ENCODE measurements at places on chromosomes 11 and 22.

GRCh38 chr11:133047036-133047770 is 485.1 kb downstream of the OPCML start:
- DNase-seq = no peak

DNA sequence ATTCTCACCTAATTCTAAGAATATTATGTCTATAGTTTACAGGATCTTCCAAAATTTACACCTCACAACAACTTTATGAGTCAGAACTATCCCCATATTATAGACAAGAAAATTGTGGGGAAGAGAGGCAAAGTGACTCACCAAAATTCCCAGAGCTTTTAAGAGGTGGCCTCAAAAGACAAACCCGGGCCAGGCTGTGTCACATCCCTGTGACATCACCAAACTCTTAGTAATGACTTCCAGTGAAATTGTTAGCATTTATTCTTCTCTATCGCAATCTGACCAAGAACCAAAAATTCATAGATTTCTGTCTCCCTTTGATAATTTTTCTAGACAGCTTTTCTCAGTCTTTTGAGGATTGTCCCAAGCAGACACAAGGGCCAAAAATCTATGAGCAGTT is 134.3 kb downstream of the SNX19 start:
- no peak for DNase-seq

- DNase-seq = no peak
Observed at GRCh38 chr11:127055236-127055635, 54.7 kb upstream of the KIRREL3 start.

- no peak for DNase-seq
Observed at GRCh38 chr11:119288219-119288618, 28.7 kb downstream of the MCAM start.

DNA sequence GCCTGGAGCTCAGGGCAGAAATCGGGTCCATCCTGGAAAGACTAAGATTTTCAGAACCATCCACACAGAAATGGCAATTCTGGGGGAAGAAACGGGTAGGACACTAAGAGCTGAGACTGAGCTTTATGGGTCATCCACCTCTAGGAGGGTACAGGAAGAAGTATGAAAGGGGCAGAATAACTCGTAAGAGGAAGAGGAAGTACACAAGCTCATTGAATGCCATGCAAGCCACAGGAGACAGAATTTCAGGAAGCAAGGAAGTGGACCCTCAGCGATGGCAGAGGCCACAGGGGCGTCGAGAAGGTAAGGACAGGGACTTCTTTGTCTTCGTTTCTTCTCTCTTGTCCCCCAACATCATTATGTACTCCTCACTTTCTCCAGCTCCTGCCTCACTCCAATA is 169.6 kb downstream of the MAML2 start:
- no peak for DNase-seq

DNA sequence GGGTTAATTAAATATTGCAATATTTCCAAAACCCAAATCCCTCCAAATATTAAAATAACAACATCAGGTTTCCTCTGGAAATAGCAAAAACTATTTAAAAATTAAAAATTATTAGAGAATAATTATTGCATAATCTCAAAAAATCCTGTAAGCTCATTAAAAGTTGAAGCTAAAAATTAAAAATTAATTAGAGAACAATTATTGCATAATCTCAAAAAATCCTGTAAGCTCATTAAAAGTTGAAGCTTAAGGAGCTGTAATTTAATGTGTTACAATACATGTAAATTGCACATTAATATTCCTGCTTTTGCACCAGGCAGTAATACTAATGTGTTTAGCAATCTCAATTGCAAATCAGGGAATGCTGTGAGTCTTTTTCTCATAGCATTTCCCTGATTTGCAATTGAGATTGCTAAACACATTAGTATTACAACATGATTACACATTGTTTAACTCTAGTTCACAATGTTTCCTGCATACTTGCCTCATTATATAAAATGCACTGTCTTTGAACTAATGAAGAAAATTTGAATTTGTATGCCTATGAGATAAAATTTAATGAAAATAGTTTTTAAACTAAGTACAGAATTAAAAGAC is 247.7 kb downstream of the GUCY1A2 start:
- no peak for DNase-seq

DNA sequence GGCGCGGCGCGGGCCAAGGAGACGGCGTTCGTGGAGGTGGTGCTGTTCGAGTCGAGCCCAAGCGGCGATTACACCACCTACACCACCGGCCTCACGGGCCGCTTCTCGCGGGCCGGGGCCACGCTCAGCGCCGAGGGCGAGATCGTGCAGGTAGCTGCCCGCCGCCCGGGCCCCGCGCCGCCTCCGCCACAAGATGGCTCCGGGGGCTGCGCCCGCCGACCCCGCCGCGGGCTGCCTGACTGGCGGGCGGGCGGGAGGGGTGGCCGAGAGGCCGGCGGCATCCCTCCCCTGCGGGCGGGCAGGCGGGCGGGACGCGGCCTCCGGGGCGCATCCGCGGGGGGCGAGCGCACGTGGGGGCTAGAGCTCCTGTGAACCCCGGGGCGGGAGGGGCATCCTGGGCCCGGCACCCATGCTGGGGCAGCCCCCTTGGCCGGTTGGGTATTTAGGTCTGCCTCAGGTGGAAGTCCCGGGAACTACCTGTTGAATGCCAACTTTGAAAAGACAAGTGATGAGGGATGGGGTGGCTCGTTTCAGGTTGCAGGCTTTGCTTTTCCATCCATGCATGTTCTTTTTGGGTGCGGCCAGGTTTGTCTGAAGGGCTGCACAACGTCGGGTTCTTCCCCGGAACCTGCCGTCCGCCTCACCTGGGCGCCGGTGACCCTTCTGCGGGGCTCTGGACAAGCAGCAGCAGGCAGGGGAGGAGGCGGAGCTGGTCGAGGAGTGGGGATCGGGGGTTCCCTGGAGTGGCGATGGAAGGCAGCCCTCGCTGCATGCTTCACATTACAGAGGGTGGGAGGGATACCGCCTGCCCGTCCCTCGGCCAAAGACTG is 760 bp downstream of the ZNRF3 start:
- no peak for DNase-seq

GRCh38 chr11:26037716-26038115 is 294.2 kb upstream of the ANO3 start:
- DNase-seq = no peak

- no peak for DNase-seq
Observed at GRCh38 chr22:38510416-38510970, 4.4 kb upstream of the DDX17 start.

GRCh38 chr22:49295465-49295743 is 532.3 kb downstream of the BRD1 start:
- no peak for DNase-seq

GRCh38 chr11:47715082-47715669 is at the start of gene AGBL2:
AGBL2 (minus strand) TSS chr11:47715369; CDS start chr11:47714650, 719 bp downstream.
- peak; percentile 60 for DNase-seq

DNA sequence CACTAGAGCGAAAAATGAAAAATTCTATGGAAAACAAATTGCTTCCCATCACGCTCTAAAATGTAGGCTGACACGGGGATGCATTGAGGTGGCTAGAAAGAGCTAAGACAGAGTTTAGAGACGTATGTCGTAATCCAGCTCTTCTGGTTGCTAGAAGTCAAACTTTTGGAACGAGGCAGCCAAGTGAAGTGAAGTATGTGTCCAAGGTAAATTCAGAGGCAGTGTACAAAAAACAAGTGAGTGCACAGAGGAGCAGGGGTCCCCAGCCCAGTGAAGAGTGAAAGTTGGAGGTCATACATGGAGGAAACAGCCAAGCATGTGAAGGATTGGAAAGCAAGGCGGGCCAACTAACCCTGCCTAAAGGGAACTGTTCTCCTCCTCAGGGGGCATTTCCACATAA is 528.5 kb downstream of the NTM start:
- no peak for DNase-seq

- DNase-seq = no peak
Observed at GRCh38 chr11:32420937-32421901, 14.1 kb downstream of the WT1 start.

DNA sequence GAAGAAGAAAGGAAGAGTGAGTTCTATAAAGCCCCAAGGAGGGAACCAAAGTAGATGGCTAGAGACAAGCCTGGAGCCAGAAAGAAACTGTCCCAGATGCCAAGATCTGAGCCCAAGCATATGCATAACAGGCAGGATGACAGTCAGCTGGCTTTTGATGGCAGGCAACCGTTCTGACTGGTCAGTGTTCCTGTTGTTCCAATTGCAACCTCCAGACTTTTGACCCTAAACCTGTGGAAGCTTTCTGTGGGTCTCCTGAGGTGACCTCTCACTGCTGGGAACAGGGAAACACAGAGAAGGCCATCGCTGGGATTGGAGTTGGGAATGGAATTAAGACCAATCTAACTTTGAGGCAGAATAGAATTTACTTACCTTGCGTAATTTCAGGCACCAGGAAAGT is 21.6 kb upstream of the NNMT start:
- no peak for DNase-seq

DNA sequence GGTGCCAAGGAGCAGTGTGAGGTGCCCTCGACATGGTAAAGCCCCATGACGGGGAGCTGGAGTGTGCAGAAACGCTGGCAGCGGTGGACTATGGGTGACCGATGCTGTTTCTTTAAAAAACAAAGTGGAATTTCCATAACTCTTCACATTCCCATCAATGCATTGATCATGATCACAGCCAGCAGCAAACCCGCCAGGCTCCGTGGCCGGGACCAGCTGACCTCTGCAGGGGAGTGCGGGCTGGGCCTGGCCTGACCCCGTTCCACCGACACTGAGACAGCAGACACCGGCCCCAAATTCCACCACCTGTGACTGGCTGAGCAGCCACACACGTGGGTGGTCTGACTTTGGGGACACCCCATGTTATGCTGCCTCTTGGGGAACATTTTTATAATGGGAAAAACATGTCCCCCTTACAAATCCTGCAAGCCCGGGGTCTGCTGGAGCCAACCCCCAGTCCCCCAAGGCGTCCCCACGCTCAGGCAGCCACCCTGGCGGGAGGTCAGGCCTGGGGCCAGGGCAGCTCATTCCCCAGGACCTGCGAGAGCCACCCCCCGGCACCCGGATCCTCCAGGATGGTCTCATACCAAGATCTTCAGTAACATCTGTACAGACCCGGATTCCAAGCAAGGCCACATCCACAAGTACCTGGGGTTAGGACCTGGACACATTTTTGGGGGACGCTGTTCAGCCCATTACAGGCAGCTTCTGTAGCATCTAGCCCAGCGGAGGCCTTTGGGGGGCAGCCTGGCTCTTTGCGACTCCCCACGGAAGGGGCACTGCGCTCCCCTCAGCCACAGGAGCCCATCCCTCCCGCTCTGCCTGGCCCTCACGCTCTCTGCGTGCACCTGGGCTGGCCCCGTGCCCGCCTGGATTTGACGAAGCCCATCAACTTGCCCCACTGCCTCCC is 20.6 kb downstream of the OSBPL5 start:
- DNase-seq = no peak
